Activated naive CD4-positive, alpha-beta T cell treated with anti-CD3 and anti-CD28 coated beads, Interleukin-2, amount 50 U/mL, for 72 hours (primary cell): ENCODE measurements at places on chromosomes 2 and 18.

- DNase-seq: no peak
Measured at GRCh38 chr2:194166818-194167217, 1490.2 kb upstream of the SLC39A10 start.

- DNase-seq: no peak
Measured at GRCh38 chr2:183495589-183496267, 371.5 kb downstream of the NUP35 start.

- no peak for DNase-seq
Measured at GRCh38 chr2:40220177-40220925, 231.5 kb downstream of the SLC8A1 start.

DNA sequence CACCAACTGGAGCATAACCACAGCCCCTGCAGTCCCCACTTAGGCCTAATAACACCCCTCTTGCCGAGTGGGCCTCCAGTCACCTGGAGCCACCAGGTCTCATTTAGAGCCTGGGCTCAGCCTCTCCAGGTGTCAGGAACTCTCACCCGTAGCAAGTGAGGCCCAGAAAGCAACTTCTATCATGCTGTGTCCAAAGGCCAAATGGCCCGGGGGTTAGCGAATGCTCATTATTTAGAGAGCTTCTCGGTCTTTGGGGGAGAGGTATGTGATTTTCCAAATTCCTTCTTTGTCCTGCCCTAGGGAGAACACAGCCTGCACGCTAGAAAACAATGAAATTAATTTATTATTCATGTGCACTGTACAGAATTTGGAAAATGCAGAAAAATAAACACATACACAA, 109.9 kb upstream of the PTPRM start:
- DNase-seq: no peak

DNA sequence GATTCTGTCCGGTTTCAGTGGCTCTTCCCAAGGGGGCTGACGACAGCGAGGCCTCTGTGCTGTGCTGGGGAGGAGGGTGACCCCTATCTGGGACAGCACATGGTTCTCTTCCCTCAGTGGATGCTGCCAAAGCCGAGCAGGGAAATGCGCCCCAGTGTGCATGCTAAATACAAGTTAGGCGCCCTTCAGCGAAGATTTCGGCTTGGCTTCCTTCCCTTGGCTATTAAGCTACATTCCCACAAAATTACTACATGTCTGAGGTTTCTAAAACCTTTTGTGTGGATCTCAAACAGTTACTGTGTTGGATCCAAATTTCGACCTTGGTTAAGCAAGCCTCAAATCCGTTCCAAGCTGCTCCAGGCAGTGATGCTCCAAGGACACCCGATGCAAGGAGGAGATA, 440.3 kb downstream of the NRXN1 start:
- DNase-seq: no peak

DNA sequence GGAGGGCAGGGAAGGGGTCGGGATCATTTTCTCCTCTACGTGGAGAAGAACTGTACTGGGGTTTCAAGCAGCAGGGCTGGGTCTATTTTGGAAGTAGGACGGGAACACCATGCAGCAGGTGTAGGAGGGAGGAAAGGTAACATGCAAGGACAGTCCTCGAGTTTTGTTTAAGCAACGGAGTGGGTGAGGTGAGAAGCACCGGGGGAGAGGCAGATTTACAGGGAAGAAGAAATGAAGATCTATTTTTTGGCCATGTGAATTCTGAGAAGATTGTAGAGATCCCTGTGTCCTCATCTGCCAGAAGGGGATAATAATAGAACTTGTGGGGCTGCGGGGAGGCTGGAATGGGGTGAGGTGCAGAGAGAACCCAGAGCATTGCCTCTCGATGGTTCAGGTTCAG, 85.6 kb downstream of the INPP5D start:
- DNase-seq: no peak

GRCh38 chr2:10544252-10544651, 96.1 kb upstream of the ODC1 start:
- DNase-seq: no peak

GRCh38 chr2:69917852-69918251, 2.9 kb downstream of the MXD1 start:
- no peak for DNase-seq

DNA sequence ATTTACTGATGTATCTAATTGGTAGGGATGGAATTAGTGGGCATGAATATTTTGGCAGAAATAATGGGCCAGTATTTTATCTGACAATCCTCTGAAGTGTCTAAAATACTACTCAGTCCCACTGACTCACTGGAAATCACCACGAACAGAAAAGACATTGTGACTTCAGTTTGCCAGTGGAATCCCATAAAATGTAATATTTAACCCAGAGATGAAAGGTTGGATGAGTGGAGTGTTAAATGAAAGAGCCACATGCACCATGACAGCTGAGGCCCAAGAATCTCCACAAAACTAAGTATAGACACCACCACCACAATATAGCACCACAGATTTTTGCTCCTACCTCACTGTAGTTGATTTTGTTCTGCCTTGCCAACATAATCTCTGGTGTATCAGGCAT, 103.9 kb downstream of the NEB start:
- no peak for DNase-seq
